ENCODE measurements at places on chromosomes 1 and 21.

DNA sequence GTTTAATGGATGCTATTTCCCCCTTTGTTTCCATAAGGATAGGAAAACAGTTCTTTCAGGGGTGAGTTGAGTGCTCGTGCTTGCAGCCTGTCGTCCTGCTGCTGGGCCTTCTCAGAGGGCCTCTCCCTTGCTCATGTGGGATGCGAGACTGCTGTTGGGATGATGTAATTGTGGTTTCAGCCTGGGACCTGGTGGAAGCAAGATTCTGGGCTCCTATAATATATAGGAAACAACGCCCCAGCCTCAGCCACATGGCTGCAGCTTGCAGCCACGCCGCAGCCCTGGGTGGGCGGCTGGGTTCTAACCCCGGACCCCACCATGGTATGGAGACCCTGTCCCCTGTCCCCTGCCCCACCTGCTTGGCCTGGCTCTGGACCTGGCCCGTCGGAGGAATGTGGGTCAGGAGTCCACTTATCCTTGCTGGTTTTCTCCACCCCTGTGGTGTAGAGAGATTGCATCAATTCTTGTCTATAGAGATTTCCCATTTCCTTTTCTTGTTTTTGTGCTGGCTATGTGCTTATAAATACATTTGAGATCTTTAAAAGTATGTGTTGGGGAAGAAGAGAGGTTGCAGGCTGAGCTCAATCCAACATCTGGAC lies 357.8 kb downstream of the SIPA1L2 start:
- no peak for DNase-seq

DNA sequence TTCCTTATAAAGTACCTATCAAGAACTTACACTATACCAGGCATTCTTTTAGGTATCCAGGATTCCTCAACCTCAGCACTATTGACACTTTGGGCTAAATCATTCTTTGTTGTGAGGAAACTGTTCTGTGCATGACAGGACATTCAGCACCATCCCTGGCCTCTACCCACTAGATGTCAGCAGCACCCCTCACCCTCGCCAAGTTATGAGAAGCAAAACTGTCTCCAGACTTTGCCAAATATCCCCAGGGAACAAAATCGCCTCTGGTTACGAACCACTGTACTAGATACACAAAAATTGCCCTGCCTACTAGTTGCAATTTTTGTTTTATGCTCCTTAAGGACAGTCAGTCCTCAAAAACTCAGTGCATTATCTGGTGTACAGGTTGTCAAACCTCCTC lies 35.7 kb downstream of the PALMD start:
- no peak for DNase-seq

- DNase-seq = no peak
Observed at GRCh38 chr21:46213620-46214286, 14.8 kb downstream of the LSS start.

GRCh38 chr1:110339407-110340206 lies 430 bp downstream of the RBM15 start:
- DNase-seq = peak; percentile 43

DNA sequence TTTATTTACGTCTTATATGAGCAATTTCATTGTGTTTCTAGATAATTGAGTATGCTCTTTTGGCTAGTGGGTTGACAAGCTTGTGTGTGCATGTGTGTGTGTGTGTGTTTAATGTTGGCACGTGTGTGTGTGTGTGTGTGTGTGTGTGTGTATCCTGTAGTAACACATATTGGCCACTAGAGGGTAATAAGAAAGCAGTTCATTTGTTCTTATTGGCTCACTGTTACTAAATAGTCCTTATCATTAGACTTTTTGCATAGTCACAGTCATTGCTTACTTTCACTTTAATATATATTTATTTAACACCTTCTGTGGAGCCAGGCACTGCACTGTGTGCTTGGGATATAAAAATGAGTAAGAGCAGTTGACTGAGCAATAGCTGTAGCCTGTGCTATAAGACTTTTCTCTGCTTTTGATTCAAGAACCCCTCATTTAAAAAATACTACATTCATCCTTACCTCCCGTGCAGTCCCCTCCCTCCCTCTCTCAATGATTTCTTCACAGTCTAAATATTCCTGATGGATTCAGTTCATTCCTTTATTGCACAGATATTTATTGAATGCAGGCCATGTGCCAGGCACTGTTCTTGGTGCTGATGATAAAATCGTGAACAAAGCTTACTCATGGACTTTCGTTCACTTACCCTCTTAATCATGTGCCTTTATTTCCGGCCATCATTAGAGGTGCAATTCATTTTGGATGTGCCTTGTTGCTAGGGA lies 96.7 kb downstream of the DYRK1A start:
- DNase-seq = no peak

DNA sequence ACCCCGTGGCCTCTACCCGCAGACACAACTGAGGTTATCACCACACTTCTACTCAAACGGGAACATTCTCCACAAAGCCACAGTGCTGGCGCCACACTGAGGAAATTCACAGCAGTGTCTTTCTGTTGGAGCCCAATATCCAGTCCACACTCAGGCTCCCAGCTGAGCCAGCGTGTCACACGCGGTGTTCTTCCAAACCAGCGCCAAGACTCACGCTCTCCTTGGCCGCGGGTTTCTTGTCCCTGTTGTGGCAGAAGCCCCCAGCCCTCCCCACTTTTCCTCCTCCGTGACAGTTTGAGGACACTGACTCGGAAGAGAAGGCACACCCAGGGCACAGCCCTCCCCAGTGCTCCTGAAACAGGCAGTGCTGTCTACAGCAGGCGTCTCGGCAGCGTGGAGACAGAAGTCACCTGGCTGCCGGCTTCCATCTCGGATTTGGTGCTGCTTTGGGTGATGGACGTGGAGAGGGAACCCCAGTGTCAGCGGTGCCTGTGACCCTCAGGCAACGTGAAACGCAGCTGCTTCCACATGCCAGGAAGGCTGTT lies 35.4 kb upstream of the AGPAT3 start:
- DNase-seq = no peak

DNA sequence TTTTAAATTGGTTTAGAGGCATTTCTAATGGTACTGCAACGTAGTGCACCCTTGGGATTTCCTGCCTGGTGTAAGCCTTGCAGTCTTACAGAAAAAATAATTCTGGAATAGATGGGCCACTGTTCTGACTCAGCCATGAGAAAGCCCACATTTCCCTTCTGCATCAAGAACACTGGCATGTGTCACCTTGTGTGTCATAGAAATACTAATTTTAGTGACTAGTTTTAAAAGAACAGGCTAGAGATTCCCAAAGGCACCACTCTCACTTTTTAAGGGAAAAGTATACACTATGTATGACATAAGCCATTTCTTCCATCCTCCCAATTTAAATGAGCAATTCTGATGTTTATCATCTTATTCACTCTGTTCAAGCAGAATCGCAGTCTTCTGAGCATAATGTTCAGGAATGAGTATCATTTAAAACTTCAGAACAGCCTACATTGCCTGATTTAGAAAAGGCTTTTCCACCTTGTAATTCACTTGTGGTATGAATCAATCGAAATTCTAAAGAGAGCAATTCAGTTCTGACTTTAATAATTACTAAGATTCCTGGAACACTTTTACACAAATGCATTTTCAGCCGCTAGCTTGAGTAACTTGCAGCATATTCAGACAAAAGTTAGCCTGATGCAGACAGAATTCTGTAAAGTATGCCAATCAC lies 18.8 kb downstream of the RGS13 start:
- no peak for DNase-seq

- DNase-seq = no peak
Observed at GRCh38 chr21:34706337-34706736, 37.5 kb downstream of the CLIC6 start.

- no peak for DNase-seq
Observed at GRCh38 chr1:47395433-47395832, 20.7 kb upstream of the FOXE3 start.

Data from stimulated activated CD4-positive, alpha-beta T cell treated with anti-CD3 and anti-CD28 coated beads, TNF-alpha, amount 100 ng/mL, for 1 hour (primary cell).